Spinal cord (tissue), 10 donors: ENCODE measurements at places on chromosomes 4 and X. TPM values are rescaled to one million over a fixed set of nuclear protein-coding genes. Genes with fewer than 3 reads are reported as not detected.

Gene IGSF1
- polyA plus RNA-seq: 17.3 TPM

Gene SCRG1
- polyA plus RNA-seq: 90.0 TPM

Gene CXCL11
- polyA plus RNA-seq: not detected

Gene ALB
- polyA plus RNA-seq: 1.8 TPM

Gene AMMECR1
- 6.1 TPM for polyA plus RNA-seq

Gene GDPD2
- polyA plus RNA-seq: 45.3 TPM

Gene RBMXL3
- not detected for polyA plus RNA-seq

Gene PF4V1
- polyA plus RNA-seq: 1.3 TPM

Gene STPG2
- polyA plus RNA-seq: 0.29 TPM
